ENCODE measurements at places on chromosomes 6 and 20. TPM values are rescaled to one million over a fixed set of nuclear protein-coding genes. Genes with fewer than 3 reads are reported as not detected.

DNA sequence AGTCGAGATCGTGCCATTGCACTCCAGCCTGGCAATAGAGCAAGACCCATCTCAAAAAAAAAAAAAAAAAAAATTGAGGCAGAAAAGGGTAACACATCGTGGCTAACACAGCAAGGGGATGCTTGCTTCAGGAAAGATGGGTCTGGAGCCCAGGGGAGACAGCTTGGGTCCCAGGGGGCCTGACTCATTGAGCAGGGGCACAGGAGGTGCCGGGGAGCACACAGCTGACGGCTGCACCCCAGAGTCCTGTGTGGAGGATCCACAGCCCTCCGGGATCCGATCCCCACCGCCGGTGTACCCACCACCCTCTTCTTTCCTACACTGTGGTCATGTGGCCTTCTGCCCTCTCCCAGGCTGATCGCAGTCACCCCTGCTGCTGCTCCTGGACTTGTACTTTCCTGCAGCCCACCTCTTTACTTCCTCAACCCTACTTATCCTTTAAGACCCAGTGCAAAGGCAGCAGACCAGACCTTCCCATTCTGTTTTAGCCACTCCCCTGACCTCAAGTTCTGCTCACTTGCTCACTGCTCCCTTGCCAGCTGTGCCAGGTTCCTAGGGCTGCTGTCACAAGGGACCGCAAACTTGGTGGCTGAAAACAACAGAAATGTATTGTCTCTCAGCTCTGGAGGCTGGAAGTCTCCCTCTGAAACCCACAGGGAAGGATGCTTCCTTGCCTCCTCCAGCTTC is 17.6 kb upstream of the EZR start:
- no peaks in the 10 kb centered on the region for H3K4me1 ChIP-seq
- H3K27ac ChIP-seq: no peak overlapping the region
- no peak for DNase-seq
- no peaks in the 10 kb centered on the region for H3K36me3 ChIP-seq
- H3K4me3 ChIP-seq: no peak overlapping the region
- no peaks in the 10 kb centered on the region for H3K27me3 ChIP-seq

TSPO2 gene
- not detected for total RNA-seq

DNA sequence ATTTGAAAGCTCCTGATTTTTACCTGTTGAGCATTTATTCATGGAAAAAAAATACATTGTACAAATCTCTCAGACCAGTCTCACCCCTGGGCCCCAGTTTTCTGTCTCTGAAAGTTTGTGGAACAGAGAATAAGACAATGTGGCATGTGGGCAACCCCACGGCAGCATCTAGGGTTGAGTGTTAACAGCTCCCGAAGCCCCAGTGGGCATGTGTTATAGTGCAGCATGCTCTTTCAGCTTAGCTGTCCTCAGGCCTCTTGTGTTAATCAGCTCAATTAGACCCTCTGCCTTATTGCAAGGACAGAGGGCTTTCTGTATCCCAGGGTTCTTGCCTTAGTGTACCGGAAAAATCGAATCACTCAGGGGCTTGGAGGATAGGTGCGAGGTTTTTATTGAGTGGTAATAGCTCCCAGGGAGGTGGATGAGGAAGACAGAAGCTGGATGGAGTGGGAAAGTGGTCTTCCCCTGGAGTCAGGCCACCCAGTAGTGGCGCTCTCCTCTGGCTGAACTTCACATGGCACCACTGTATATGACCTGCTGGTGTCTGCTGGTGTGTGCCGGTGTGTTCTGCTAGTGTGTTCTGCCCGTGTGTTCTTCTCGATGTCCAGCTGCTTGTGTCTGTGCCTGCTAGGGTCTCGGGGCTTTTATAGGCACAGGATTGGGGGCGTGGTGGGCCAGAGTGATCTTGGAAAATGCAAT is 382.8 kb downstream of the EPM2A start:
- H3K27me3 ChIP-seq: no peaks in the 10 kb centered on the region
- no peak overlapping the region for H3K27ac ChIP-seq
- no peak overlapping the region for H3K4me3 ChIP-seq

- H3K36me3 ChIP-seq: no peaks in the 10 kb centered on the region
- H3K4me3 ChIP-seq: no peak overlapping the region
- H3K4me1 ChIP-seq: no peaks in the 10 kb centered on the region
- H3K27ac ChIP-seq: no peak overlapping the region
- DNase-seq: no peak
- no peaks in the 10 kb centered on the region for H3K27me3 ChIP-seq
These were observed 20.6 kb upstream of the SIRPA start for GRCh38 chr20:1874450-1875182.

GRCh38 chr6:131136021-131136786 is 937 bp downstream of the AKAP7 start:
- H3K4me1 ChIP-seq: peaks cover 4% of the 10 kb centered on the region
- peak overlapping the region; percentile 96 for H3K27ac ChIP-seq
- H3K36me3 ChIP-seq: no peaks in the 10 kb centered on the region
- peak overlapping the region; percentile 73 for H3K4me3 ChIP-seq

GRCh38 chr6:16711546-16712254 is 49.6 kb downstream of the ATXN1 start:
- H3K27ac ChIP-seq: peak overlapping the region; percentile 83
- DNase-seq: no peak
- no peaks in the 10 kb centered on the region for H3K27me3 ChIP-seq
- no peaks in the 10 kb centered on the region for H3K36me3 ChIP-seq
- peaks cover 3% of the 10 kb centered on the region for H3K4me1 ChIP-seq

DNA sequence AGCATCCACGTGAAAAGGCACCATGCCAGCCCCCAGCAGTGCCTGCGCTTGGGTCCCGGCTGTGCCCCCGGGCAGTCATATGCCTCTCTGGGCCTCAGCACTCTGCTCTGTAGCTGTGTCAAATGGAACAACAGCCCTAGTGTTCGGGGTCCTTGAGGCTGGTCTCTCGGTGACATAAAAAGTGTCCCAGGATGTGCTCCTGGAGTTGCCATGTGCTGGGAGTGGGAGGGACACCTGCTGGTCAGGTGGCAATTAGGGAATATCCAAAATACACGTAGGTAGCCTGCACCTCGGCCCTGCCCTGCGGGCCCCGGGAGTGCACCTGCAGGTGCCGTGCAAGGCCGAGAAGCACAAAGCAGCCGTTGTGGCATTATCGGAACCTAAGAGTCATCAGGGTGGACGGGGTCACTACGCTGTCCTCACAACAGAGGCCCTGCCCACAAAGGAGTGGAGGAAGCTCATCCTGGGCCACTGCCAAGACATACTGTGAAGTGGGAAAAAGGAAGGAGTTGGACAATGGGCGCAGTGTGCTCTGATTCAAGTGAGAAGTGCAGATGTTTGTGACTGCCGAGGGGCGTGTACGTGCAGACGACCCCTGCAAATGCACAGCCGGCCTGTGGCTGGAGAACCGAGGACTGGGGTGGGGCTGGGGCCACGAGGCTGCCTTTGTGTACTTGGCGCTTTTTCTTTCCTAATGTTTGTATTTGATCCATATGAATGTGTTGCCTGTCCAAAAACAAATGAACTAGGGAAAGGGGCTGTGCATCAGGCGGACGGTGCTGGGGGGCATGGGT is 24.6 kb downstream of the SLCO4A1 start:
- no peak for DNase-seq
- H3K4me1 ChIP-seq: no peaks in the 10 kb centered on the region
- no peaks in the 10 kb centered on the region for H3K36me3 ChIP-seq

GRCh38 chr6:10518557-10519407 is 2.4 kb upstream of the GCNT2 start:
- H3K4me3 ChIP-seq: no peak overlapping the region
- no peaks in the 10 kb centered on the region for H3K27me3 ChIP-seq
- H3K27ac ChIP-seq: no peak overlapping the region
- no peaks in the 10 kb centered on the region for H3K4me1 ChIP-seq

GRCh38 chr6:130928158-130928912 is 101.1 kb downstream of the SMLR1 start:
- no peak overlapping the region for H3K4me3 ChIP-seq
- H3K27me3 ChIP-seq: no peaks in the 10 kb centered on the region
- H3K27ac ChIP-seq: no peak overlapping the region
- no peaks in the 10 kb centered on the region for H3K36me3 ChIP-seq
- no peaks in the 10 kb centered on the region for H3K4me1 ChIP-seq
- no peak for DNase-seq

GRCh38 chr6:155088856-155089255 is 93.7 kb downstream of the TIAM2 start:
- H3K27me3 ChIP-seq: no peaks in the 10 kb centered on the region
- H3K27ac ChIP-seq: no peak overlapping the region
- H3K4me1 ChIP-seq: no peaks in the 10 kb centered on the region
- no peak for DNase-seq

- no peak overlapping the region for H3K27ac ChIP-seq
- no peaks in the 10 kb centered on the region for H3K36me3 ChIP-seq
- no peak for DNase-seq
- H3K27me3 ChIP-seq: no peaks in the 10 kb centered on the region
These were observed 44.0 kb upstream of the SLC22A16 start for GRCh38 chr6:110520209-110520965.

DNA sequence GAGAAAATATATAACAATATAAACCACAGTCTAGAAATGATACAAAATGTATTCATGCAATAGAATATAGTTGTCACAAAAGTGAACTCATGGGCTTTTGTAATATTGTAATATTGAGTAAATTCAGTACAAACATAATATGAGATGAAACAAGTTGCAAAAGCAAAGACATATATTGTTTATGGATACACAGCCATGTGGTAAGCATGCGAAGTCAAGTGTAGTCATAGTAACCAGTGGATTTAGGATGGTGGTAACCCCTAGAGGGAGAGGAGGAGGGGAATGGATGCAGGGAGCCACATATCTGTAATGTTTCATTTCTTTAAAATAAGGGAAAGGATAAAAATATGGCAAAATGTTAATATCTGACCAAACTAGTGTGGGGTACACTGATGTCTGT is 47.3 kb downstream of the ARMC2 start:
- no peak for DNase-seq
- H3K4me1 ChIP-seq: no peaks in the 10 kb centered on the region

- H3K36me3 ChIP-seq: no peaks in the 10 kb centered on the region
- peak overlapping the region; percentile 91 for H3K27ac ChIP-seq
- no peaks in the 10 kb centered on the region for H3K4me1 ChIP-seq
These were observed 23.8 kb upstream of the FAM50B start for GRCh38 chr6:3825331-3825831.

GRCh38 chr6:70412252-70413113 is 825 bp upstream of the FAM135A start:
- DNase-seq: no peak
- no peaks in the 10 kb centered on the region for H3K27me3 ChIP-seq
- peak overlapping the region; percentile 93 for H3K27ac ChIP-seq
- H3K4me1 ChIP-seq: peaks cover 3% of the 10 kb centered on the region
- no peaks in the 10 kb centered on the region for H3K36me3 ChIP-seq

DNA sequence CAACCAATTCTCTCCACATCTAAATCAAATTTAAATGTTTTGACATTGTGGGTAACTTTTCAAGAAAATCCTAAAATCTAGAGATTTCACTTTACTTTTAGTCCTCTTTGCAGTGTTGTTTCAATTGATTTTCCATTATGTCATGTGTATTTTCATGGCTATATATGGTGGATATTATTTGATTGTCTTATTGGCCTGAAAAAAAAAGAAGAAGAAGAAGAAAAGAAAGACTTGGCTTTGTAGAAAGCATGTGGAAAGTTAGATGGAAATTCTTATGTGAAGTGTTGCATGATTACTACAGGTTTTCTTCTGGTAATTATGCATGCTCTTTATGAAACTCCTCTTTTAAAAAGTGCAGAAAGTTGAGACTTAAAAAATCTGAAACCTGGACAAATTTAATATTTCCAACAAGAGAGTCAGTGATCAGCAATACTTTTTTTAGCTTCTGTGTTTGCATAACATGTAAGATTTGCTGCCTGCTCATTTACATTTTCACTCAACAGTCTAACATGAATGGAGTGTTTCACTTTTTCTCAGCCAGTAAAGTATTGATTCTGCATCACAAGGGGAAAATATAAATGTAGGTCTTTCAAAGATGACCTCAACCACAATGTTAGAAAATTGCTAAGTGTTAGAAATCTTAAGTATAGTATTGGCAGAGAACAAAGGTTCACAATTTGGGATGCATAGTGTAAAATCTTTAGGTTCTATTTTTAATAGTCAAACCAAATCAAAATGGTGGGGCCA is 438.7 kb downstream of the BCKDHB start:
- H3K27me3 ChIP-seq: no peaks in the 10 kb centered on the region
- no peaks in the 10 kb centered on the region for H3K4me1 ChIP-seq
- H3K4me3 ChIP-seq: no peak overlapping the region
- DNase-seq: no peak

ZSCAN23 gene
- total RNA-seq: not detected

- no peaks in the 10 kb centered on the region for H3K4me1 ChIP-seq
- no peaks in the 10 kb centered on the region for H3K36me3 ChIP-seq
- no peak overlapping the region for H3K27ac ChIP-seq
These were observed 74.7 kb upstream of the MAFB start for GRCh38 chr20:40763646-40764295.

KCNK5 gene
- total RNA-seq: 1.2 TPM

OR12D1 gene
- not detected for total RNA-seq

TRIM40 gene
- total RNA-seq: not detected

- H3K4me3 ChIP-seq: no peak overlapping the region
- H3K27ac ChIP-seq: no peak overlapping the region
- no peak for DNase-seq
- no peaks in the 10 kb centered on the region for H3K36me3 ChIP-seq
These were observed 43.0 kb upstream of the THBS2 start for GRCh38 chr6:169296622-169297021.

- H3K27me3 ChIP-seq: peaks cover 5% of the 10 kb centered on the region
- no peaks in the 10 kb centered on the region for H3K4me1 ChIP-seq
- H3K4me3 ChIP-seq: peak overlapping the region; percentile 6
- H3K27ac ChIP-seq: no peak overlapping the region
These were observed 658 bp downstream of the HTR1B start for GRCh38 chr6:77462359-77463307.

Measured in uterus (tissue), 4 donors.